ENCODE measurements at places on chromosomes 13 and 19. TPM values are rescaled to one million over a fixed set of nuclear protein-coding genes. Genes with fewer than 3 reads are reported as not detected.

The NAPSA gene
- total RNA-seq = 0.96 TPM

The LAIR1 gene
- total RNA-seq = not detected

GRCh38 chr19:18849838-18850400 is 18.2 kb downstream of the UPF1 start:
- DNase-seq = no peak

GRCh38 chr13:104045907-104046306 is 979.7 kb upstream of the SLC10A2 start:
- no peak for DNase-seq

The OR7D2 gene
- total RNA-seq = 1.6 TPM

DNA sequence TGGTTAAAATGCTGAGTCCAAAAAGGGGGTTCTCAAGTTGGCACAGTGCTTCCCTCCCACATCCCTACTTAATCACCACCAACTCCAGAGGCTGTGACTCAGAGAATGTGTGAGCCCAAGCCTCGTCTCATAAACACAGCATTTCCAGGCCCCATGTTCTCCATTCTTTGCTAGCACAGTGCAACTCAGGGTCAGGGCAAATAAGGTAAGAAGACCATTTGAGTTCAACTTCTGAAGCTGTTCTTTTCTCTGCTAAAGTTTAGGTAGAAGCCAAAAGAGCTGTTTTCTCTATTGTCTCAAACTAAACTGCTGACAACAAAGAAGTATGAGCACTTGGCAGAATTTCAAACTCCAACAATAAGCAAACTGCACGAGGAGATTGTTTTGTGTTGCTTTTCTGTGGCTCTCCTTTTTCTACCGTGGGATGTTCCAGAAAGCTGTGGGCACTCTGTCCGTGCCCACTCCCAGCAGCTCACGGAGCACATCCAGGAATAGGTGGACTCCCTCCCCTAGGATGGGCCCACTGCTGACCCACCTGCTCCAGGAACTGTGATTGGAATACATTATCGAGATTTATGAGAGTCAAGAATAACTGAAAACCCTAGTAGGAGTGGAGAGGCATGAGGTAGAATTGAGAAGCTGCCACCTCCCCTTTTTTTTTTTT is 494.3 kb downstream of the COG6 start:
- no peak for DNase-seq

The ZNF566 gene
- 20.8 TPM for total RNA-seq

DNA sequence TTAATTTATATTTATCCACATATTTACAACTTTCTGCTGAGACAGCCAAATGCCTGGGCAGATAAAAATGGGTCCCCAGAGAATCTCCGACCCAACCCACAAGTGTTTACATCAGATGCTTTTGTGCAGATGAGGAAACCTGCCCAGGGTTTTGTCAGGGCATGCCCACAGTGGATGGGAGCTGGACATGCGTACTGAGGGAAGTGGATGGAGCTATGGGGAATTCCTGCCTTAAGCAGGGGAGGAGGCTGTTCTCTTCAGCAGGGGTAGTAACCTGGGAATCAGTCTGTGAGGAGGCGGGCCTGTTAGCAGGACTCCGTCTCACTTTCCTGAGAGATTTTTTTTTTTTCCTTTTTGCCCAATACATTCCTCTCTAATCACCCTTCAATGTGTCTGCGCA is 122.9 kb downstream of the RFC3 start:
- DNase-seq = no peak

Data from neural crest cell (in vitro differentiated cells).